Karpas-422 (cell line): ENCODE measurements at places on chromosomes 11 and 22. TPM values are rescaled to one million over a fixed set of nuclear protein-coding genes. Genes with fewer than 3 reads are reported as not detected.

Gene DEPDC7
- not detected in 2 replicates for total RNA-seq

Gene VSIG10L2
- not detected in 2 replicates for total RNA-seq

Gene OR56A1
- total RNA-seq, result not detected in 2 replicates

Gene LRRC32
- 43.5 and 58.4 TPM in 2 replicates for total RNA-seq

Gene HDHD5
- total RNA-seq, result 29.8 and 61.2 TPM in 2 replicates

Gene LINC01488
- not detected in 2 replicates for total RNA-seq

Gene KDM2A
- 44.7 and 55.8 TPM in 2 replicates for total RNA-seq

Gene CRYBB2
- not detected in 2 replicates for total RNA-seq

Gene EHD1
- total RNA-seq, result 30.8 and 77.3 TPM in 2 replicates

- DNase-seq, result no peak
Measured at GRCh38 chr11:74466916-74467885, at the start of gene KCNE3. KCNE3 (minus strand) TSS chr11:74467549; CDS start chr11:74457563, 9,986 bp downstream.

- DNase-seq, result no peak
Measured at GRCh38 chr11:117839936-117840813, 15.6 kb upstream of the FXYD2 start.

DNA sequence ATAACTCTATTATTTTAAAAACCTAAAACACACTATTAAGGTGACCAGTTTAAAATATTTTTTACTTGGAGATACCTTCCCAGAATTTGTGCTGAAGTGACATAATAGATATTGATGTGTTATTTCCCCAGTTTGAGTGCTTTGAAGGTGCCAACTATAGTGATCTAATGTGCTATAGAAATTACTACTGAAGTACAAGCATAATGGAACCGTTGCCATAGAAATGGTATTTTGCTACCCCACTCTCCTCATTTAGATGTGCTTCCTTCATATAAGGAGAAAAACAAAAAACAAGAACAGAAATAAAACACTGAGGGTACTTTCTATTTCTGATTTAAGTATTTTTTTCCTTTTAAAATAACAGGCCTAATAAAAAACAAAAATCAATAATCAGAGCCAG lies 19.2 kb downstream of the DDI1 start:
- no peak for DNase-seq

DNA sequence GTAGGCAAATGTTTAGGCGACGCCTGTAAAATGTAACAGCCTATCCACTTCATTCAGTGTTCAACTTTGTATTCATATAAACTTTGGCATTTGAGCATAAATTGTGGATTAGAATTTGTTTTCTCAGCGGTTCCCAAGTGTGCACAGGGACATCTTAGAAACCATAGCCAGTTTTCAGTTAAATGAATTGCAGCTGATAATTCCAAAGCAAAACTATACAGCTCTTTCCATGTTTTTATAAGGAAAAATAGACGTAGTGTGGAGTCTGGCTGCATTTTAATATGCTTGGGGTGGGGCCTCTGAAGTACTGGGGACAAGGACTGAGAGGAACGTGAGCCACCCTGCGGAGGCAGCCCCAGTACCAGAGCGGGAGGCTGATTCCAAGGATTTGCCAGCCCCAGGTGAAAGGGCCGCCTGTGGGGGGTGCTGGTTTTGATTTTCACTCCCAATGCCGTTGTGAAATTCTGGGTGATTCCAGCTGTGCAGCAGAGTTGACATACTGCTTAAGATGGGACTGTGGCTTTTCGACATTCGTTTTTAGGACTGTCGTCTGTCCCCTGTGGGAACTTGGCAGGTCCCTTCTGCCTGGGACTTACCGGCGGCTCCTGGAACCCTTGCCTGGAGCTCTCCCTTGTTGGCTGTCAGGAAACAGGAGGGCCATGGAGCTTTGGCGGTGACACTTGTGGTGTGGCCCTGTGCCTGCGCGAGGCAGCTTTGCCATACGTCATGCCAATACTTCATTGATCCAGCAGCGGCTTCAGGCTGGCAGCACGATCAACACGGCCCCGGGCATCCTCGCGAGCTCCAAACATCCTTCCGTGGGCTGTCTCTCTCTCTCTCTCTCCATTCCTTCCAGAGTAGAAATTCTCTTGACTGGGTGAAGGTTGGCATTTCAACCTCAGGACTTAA lies 370.9 kb downstream of the TBC1D22A start:
- DNase-seq, result no peak

GRCh38 chr22:39429916-39430575 lies 26.8 kb upstream of the MGAT3 start:
- no peak for DNase-seq

- no peak for DNase-seq
Measured at GRCh38 chr11:10902301-10903063, 44.6 kb upstream of the ZBED5 start.

DNA sequence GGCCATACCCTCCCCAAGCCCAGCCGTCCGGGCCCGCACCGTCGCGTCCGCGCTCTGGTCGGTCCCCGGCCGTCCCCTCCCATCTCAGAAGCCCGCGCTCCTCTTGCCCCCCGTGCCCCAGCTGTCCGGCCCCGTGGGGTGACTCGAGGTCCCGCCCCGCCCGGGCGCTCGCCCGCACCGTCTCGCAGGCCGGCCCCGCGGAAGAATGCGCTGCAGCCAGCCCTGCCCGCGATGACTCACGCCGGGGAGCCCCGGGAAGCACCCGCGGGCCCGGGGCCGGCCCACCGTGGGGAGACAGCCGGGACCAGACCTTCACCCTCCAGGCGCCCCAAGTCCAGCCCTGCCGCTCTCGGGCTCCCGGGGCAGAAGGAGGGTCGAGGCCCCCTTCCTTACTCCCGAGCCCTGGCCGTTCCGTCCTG lies 320 bp upstream of the PHLDA2 start:
- no peak for DNase-seq

GRCh38 chr11:113529606-113530005 lies 54.4 kb upstream of the DRD2 start:
- DNase-seq, result no peak

DNA sequence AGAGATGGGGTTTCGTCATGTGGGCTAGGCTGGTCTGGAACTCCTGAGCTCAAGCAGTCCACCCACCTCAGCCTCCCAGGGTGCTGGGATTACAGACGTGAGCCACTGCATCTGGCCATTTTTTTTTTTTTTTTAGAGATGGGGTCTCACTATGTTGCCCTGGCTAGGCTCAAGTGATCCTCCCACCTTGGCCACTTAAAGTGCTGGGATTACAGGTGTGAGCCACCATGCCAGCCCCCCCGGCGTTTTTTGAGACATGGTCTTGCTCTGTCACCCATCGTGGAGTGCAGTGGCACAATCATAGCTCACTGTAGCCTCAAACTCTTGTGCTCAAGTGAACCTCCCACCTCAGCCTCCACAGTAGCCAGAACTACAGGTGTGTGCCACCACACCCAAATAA lies 16.5 kb downstream of the RHBDD3 start:
- DNase-seq, result no peak

DNA sequence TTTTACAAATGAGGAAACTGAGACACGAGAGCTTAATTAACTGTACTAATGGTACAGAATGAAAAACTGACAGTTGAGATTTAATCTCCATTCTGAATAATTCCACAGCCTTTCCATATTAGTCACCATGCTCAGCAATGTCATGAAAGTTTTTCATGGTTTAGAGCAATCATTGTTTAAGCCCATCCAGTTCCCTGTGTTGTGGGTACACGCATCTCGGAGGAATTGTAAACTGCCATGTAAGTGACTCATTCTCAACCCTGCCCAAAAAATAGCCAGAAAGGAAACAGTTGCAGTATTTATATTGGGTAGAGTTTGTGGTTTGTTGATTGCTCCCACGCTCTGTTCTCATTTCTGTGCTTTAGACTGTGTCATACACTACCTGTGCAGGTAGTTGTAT lies 1790.8 kb downstream of the LRRC4C start:
- DNase-seq, result no peak

- no peak for DNase-seq
Measured at GRCh38 chr22:47054231-47055072, 292.0 kb downstream of the TBC1D22A start.

DNA sequence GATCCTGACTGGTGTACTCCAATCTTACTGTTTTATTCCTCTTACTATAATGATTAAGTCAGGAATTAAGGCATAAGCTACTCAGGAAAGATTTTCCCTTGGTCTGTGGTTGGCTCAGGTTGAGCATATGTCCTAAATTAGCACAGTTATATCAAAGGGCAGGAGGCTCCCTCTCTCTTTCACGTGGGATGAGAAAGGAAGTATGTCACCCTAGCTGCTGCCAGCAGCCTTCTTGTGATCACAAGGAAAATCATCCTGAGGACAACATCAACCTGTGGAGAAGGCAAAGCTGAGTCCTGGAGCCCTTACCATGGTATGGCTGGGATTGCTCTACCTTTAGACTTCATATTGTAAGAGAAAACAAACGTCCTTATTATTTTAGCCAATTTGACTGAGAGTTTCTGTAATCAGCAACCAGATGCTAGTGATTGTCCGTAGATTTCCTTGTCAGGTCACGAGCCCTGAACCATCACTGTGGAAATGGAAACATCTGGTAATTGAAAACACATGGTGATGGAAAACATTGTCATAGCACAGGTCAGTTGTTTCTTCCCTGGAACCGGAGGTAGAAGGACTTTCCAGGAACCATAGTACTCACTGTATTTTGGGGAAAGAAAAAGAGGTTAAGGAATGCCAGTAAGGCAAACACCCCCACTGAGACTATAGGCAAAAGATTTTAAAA lies 40.6 kb upstream of the DEUP1 start:
- no peak for DNase-seq

- no peak for DNase-seq
Measured at GRCh38 chr22:49789289-49790141, 38.2 kb downstream of the BRD1 start.

DNA sequence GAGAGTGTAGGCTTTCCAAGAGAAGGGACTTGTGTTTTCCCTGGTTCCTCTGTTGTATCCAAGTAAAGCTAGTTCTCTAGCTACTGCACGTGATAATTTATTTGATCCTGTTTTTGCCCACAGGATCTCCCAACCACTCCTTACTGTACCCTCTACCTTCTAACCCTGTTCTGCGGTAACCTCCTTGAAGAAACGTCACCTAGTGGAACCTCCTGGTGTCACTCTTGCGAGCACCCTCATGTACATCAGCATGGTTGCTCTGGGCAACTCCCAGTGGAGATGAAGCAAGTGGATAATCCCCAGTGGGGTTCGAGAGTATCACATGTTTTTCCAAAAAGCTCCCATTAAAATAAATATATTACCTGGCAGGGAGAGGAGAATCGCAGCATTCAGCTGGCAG lies 108.9 kb upstream of the CLMP start:
- peak; percentile 91 for DNase-seq

GRCh38 chr11:64089493-64089892 lies 53.8 kb downstream of the FLRT1 start:
- DNase-seq, result no peak

DNA sequence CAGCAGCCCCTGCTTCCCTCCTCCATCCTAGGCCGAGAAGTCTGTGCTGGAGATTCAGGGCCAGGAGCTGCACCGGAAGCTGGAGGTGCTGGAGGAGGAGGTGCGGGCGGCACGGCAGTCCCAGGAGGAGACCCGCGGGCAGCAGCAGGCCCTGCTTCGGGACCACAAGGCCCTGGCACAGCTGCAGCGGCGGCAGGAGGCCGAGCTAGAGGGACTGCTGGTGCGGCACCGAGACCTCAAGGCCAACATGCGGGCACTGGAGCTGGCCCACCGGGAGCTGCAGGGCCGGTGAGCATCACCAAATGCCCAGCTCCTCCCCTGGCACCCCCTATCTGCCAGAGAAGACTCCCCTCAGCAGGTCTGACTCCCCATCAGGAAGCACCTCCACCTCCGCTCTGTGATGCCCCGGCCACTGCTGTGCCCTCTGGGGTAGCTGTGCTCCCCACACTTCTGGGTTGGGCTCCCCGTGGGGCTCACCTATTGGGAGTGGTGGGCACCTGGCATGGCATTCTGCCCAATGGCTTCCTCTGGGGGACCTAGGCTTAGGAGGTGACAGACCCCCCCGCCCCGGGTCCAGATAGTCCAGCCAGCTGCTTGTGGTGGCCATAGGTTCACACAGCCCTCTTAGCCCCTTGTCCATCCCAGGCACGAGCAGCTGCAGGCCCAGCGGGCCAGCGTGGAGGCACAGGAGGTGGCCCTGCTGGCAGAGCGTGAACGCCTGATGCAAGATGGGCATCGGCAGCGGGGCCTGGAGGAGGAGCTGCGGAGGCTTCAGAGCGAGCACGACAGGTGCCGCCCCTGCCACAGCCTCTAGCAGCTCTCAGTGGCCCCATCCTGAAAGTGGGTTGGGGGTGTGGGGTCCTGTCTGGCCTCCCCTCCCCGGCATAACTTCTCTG lies 6.6 kb upstream of the RPS6KA4 start:
- no peak for DNase-seq

- DNase-seq, result no peak
Measured at GRCh38 chr11:44611088-44611487, 45.6 kb downstream of the CD82 start.

- peak; percentile 50 for DNase-seq
Measured at GRCh38 chr11:100687630-100688395, 725 bp downstream of the ARHGAP42 start.

- no peak for DNase-seq
Measured at GRCh38 chr11:22415476-22415875, 77.3 kb downstream of the SLC17A6 start.

GRCh38 chr22:44051961-44052360 lies 27.9 kb downstream of the PARVB start:
- DNase-seq, result no peak

GRCh38 chr11:112999520-112999919 lies 38.3 kb downstream of the NCAM1 start:
- no peak for DNase-seq

GRCh38 chr11:26073646-26074045 lies 258.3 kb upstream of the ANO3 start:
- no peak for DNase-seq

GRCh38 chr11:64844330-64845128 lies at the start of gene CDC42BPG:
CDC42BPG (minus strand) TSS chr11:64844653; CDS start chr11:64844569, 84 bp downstream.
- DNase-seq, result peak; percentile 85

GRCh38 chr11:121104312-121104762 lies 3.3 kb downstream of the TECTA start:
- DNase-seq, result peak; percentile 52

GRCh38 chr11:9838961-9839360 lies 175.1 kb downstream of the SWAP70 start:
- DNase-seq, result no peak

DNA sequence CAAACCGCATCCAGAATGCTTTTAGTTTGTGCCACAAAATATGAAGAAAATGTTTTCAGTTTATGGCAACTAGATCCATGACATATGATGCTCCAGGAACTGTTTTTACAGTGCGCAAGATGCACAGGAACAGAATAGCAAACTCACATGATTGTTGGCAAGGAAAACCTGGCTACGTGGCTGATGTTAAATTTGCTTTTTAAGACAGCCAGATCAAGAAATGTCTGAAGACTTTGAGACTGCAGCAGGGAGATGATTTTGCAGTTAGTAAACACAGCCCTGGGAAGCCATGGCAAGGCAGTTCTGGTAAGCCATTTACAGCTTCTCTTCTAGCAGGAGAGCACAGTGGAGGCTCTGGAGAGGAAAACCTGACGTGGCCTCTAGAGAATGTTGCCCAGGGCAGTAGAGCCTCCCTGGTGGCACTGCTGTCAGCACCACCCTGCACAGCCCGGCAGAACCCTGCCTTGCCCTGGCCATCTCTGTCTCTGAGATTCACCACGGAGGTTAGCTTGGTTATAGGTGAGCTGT lies 69.8 kb upstream of the TNRC6B start:
- peak; percentile 56 for DNase-seq

DNA sequence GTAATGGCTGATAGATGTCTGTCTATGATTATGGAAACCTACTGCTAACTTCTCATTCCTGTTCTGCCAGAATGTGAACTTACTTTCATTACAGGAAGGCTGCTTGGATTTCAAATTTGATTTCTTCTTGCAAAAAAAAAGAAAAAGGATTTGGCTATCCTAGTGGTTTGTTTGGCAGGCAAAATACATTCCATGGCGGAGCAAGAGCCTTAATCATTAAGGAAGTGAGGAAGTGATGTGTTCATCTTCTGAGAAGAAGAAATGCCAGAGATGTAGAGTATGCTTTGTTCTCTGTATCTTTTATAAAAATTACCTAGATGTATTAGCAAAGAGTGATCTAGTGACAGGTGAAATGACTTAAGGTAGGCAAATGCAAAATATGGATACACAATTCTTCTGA lies 356.3 kb downstream of the SOX6 start:
- no peak for DNase-seq
